ENCODE measurements at places on chromosomes 4 and X. TPM values are rescaled to one million over a fixed set of nuclear protein-coding genes. Genes with fewer than 3 reads are reported as not detected.

DNA sequence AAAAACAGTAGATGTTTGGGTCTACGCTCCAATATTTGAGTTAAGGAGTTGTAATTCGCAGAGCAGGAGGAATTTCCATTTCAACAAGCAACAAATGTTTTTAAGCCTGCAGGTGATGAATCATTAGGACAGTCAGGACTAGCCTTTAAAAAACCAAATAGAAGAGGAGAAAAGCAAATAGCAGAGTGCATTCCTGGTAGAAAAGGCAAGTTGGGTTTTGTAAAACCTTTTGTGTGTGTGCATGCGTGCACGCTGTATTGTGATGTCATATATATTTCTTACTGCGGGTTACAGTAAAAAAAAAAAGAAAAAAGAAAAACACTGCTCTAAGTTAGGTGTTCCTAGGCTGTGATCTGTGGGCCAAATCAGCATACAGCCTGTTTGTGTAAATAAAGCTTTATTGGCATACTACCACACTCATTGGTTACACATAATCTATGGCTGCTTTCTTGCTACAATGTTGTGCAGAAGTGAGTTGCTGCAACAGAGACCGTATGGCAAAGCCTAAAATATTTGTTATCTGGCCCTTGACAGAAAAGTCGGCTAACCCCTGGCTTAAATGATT, 135.6 kb downstream of the MID1 start:
- no peak for DNase-seq

DNA sequence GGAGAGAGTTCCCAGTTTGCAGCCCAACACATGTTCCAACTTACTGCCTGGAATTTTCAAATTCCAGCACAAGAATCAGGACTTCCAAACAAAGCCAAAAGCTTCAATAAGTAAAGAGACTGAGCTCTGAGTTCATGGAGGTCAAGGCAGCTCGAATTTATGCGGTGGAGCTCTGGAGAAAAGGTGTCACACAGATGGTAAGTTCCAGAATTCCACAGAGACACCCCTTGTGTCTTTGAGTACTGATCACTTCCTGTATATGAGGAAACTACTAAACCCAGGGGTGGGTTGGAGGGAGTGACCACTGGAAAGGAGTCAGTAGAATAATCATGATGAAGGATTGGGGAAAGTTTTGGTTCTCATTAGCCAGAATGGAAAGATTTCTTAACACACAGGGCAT, 118.5 kb upstream of the GUCY1A1 start:
- DNase-seq: no peak

DNA sequence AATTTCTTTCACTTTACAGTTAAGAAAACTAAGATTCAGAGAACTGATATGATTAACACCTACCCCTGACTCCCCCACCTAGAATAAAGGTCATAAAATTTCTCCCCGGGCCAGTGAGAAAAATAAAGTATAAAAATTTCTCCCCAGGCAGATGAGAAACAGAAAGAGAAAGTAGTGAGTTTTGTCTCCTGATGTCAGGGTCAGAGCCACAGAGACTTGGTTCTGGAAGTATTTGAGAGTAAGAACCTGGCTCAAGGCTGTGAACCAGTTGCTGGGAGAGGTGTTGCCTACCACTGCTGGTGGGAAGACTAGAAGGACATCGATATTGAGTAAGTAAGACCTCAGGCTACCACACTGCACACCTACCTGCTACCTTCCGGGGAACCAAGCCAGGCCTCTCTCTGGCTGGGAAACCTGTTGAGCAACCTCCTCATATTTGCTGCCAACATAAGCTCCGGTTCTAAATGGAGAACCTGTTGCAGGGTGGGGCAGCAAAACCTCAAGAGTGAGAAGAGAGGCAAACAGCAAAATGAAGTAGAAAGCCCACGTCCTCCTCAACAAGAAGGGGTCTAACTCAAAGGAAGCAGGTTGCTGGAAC, 104.2 kb upstream of the PUDP start:
- DNase-seq: no peak

DNA sequence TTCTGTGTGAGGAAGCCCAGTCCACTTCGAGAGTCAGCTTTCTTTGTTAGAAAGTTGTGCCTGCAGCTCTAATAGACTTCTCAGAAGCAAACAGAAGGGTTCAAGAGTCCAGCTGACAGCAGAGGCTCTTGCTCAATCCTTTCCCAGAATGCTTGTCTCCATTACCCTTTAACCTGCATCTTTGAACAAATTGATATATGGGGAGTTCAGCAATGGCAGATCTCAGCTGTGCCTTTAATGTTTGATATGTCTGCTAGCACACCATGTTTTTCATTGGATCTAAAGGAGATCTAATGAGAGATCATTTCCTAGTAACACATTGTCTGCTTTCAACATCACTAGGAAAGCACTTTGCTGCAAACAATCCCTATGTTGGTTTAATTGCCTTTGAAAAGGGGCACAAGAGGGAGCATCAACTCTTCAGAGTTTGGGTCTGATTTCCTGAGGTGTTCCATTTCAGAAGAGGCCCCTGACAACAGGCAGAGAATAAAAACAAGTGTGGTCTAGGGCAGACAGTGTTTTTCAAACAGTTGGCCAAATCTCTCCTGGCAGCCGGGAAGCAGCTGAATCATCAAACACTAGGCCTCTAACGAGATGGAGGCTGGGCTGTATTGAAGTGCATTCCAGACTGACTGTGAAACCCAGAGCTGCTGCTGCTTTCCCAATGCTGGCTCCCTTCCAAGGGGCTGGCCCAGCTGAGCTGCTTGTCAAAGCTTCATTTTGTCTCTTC, 55.5 kb downstream of the LUZP4 start:
- DNase-seq: peak; percentile 95

Gene REPS2
- total RNA-seq: 0.43 TPM
